ENCODE measurements at places on chromosomes 11 and 22.

DNA sequence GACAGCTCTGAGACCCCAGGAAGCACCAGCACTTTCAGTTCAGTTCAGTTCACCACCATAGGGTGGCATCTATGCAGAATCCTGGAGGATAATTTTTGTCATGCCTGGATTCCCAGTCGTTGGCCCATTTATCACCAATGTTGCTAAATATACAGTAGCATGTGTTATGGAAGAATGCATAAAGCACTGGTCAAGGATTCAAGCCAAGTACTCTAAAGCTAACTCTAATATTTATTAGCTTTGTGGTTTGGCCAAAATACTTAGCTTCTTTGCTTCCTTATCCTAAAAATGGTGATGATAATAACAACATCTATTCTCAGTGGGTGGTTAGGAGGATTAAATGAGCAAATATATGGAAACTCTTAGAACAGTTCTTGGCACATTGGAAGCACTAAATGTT lies 294.7 kb upstream of the ZC3H12C start:
- DNase-seq = no peak

DNA sequence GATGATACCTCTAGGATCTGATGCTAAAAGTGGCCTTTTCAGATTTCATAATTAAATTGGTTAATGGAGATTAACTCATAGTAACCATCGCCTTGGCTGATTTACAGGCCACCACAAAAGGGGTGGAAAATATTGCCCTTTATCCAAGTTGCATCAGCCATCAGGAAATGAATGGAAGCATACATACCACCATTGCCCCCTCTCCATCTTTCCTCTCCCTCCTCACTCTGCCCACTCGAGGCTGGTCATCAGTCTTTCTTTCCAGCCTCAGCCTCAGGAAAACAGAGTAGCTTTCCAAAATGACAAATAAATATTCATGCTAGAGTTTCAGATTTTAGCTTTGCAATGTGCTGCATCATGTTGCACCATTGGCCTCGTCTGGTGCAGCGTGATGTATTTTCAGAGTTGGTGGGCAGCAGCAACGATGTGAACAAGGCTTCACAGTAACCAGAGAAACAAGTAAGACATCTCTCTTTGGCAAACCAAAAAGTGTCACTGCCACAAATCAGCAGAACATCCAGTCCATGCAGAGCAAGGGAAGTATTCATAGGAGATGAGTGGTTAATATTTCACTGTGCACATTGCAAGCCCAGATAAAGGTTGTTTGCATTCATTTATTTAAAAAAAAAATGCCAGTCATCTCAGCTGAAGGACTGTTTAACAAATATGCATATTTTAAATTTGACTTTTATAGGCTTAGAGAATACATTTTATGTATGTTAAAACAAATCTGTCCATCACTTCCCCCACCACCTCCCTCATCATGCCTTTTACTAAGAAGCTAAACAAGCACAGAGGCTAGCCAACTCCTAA lies 136.7 kb upstream of the FAT3 start:
- no peak for DNase-seq

- no peak for DNase-seq
These were observed 11.2 kb downstream of the EIF4G2 start for GRCh38 chr11:10797531-10797930.

GRCh38 chr11:46302866-46303265 lies 25.4 kb downstream of the CREB3L1 start:
- peak; percentile 92 for DNase-seq

DNA sequence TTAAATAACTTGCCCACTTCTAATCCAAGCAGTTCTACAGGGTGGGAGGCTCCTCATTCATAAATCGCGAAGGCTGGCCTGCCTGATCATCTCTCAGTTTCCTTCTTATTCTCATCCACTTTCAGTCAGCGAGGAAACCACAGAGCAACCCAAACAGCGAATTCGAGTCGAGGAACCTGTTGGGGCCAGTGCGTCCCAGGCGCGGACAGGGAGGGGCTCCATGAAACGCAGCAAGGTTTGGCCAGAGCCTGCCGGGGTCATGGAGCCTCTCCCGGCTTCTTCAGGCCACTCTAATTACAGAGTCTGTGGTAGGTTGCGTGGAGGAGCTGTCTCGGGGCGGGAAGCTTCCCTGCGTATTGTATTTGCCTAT lies 741 bp upstream of the NAV2 start:
- DNase-seq = peak; percentile 45

GRCh38 chr11:61784506-61784805 lies 7.9 kb downstream of the TMEM258 start:
- no peak for DNase-seq

DNA sequence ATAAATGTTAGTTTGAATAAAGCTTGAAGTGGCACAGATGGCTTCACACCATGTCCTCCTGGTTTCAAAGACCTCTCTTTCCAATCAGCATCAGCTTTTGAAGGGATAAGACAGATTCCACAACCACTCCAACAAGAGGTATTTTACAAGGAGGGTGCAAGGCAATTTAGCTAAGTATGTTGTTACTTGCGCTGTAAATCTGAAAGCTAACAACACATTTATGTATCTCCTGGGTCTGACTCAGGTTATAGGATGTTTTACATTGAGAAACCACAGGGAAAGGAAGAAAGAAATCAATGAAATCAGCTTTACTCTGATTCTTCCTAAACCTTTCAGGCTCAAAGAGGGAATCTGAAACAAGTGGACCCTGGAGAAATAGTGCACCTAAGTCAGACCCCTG lies 12.1 kb downstream of the CWC15 start:
- DNase-seq = no peak
